ENCODE measurements at places on chromosomes 16 and 17.

- DNase-seq = no peak
These were observed 583.6 kb upstream of the CDH5 start for GRCh38 chr16:65782611-65783600.

DNA sequence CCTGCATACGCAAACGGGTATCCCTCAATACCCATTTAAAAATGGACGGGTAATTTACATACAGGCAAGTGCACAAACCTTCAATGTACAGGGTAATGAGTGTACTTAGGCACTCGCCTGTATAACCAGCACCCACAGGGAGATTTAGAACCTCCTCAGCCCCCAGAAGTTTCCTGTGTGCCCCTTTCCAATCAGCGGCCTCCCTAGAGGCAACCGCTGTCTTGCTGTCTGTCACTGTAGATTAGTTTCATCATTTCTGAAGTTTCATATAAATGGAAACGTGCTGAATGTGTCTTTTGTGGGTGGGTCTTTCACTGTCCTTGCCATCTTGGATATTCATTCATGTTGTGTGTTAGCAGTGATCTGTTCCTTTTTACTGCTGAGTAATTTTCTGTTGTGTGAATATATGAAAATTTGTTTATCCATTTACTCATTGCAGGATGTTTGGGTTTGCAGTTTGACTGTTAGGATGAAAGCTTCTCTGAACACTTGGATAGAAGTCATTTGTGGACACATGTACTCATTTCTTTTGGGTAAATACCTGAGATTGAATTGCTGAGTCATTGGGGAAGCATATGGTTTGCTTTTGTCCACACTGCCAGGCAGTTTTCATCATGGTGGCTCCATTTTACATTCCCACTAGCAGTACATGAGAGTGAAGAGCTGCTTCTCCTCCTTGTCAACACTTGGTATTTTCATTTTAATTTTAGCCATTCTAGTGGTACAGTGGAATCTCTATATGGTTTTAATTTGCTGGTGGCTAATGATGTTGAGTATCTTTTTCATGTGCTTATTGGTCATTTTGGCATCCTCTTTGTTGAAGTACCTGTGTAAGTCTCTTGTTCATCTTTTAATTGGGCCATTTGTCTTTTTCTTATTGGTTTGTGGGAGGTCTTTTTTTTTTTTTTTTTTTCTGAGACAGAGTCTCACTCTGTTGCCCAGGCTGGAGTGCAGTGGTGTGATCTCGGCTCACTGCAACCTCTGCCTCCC, 2.1 kb upstream of the ADCY7 start:
- no peak for DNase-seq

- no peak for DNase-seq
These were observed 107.3 kb upstream of the CDH5 start for GRCh38 chr16:66258916-66259845.

DNA sequence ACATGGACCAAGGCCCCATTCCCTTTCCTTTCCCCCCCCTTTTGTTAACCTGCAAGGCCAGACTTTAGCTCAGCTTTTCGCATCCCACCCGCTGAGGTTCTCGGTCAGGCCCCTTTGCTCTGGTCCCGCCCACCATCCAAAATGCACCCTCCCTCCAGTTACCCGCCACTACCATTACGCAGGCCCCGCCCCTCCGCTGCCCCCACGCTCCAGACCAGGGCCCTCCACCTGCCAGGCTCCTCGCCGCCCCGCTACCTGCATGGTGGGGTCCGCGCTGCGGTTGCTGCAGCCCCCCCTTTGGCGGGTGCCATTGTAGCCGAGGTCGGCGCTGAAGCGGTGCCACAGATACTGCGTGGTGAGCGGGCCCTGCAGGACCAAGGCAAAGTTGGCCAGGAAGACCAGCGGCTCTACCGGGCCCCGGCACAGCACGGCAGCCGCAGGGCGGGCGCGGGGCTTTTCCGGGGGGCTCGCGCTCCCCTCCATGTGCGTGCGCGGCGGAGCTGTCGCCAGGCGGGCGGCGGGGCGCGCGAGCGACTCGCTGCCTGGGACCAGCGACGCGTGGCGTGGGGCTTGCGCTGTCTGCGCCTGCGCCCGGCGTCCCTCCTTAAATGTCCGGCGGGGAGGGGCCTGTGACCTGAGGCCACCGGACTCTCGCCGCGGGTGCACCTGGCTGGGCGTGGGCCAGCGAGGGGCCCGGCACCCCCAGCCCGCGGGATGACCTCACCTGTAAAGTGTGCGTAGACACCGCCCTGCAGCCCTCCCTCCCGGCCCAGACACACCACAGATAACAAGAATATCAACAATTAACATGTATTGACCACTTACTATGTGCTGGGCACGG, at the start of gene SLC46A1:
Gene SLC46A1, minus strand, starts transcription at position 581 of the 841 bp plus-strand sequence. Its CDS starts 98 bp downstream, at position 483.
- DNase-seq = peak; percentile 35

- DNase-seq = peak; percentile 63
These were observed 6.1 kb downstream of the SSTR5 start for GRCh38 chr16:1078579-1079021.

DNA sequence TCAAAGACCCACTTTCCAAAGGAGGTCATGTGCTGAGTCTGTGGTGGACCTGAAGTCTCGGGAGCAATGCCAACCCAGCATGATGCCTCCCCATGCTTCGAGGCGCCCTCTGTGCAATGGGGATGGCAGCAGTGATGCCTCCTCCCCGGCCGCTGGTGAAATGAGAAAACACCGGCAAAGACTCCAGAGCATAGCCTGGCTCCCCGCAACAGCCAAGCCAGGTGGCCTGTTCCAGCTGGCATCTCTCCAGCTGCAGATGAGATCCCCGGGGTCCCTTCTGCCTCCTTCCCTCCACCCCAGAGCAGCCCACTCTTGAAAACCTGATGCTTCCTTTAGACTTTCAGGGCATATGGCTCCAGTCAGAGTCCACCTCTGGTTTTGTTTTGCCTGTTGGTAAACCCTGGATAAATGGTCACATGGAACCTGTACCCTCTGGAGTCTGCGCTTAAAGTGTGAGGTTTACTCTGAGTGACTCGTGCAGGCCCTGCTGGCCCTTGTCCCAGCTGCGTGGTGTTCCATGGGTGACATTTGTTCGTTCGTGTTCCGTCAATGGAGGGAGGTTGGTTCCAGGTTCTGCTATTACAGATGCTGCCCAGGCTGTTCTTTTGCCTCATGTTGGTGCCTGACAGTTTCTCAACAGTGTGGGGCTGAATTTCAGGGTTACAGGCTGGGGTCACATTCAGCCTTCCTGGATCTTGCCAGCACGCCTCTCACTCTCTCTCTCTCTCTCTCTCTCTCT, 181.8 kb upstream of the CIBAR2 start:
- DNase-seq = no peak

- no peak for DNase-seq
These were observed 4.9 kb downstream of the CDK10 start for GRCh38 chr16:89691231-89691985.

- DNase-seq = no peak
These were observed 9.1 kb downstream of the SLC16A3 start for GRCh38 chr17:82237746-82238471.

- DNase-seq = no peak
These were observed 26.0 kb downstream of the NECAB2 start for GRCh38 chr16:83994087-83994486.

- DNase-seq = no peak
These were observed 70.9 kb upstream of the ATP2A3 start for GRCh38 chr17:4035081-4035680.

DNA sequence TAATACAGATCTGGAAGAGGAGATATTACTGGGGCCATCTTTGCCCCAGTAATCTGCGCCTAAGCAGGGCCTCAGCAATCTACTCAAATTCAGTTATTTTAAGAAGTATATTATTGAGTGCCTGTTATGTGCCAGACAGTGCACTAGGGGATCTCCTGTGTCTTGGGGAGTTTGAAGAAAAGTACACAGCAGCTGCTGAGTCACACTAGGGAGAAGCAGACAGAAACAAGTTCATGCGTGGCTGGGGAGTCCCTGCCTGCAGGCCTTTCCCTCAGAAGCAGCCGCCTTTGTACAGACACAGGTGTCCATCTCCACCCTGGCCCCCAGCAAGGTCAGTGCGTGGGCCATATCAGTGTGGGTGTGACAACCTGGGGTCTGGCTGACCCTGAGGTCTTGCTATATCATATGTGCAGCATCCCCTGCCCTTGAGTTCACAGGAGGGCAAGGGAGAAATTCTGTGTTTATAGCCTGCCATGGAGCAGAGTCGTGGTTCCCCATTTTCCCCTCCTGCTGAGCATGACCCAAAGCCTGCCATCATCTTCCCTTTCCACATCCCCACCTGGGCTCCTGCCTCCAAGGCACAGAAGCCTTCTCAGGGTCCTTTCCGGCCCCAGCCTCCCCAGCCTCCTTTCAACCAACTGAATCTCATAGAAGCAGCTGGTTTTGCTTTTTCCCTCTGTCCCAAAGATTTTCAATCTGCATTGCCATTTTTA, 229.9 kb upstream of the SDK2 start:
- no peak for DNase-seq

- no peak for DNase-seq
These were observed at the start of gene CES4A for GRCh38 chr16:66988197-66988788. Gene CES4A (plus strand): TSS chr16:66988589. CDS start chr16:66988773, 184 bp downstream.

GRCh38 chr16:49456763-49457162, 83.2 kb downstream of the C16orf78 start:
- DNase-seq = no peak

GRCh38 chr17:49971848-49972485, 3.0 kb downstream of the DLX4 start:
- no peak for DNase-seq

GRCh38 chr16:4498546-4499195, 22.5 kb downstream of the HMOX2 start:
- DNase-seq = no peak

GRCh38 chr16:9016824-9017223, 53.1 kb upstream of the USP7 start:
- no peak for DNase-seq

DNA sequence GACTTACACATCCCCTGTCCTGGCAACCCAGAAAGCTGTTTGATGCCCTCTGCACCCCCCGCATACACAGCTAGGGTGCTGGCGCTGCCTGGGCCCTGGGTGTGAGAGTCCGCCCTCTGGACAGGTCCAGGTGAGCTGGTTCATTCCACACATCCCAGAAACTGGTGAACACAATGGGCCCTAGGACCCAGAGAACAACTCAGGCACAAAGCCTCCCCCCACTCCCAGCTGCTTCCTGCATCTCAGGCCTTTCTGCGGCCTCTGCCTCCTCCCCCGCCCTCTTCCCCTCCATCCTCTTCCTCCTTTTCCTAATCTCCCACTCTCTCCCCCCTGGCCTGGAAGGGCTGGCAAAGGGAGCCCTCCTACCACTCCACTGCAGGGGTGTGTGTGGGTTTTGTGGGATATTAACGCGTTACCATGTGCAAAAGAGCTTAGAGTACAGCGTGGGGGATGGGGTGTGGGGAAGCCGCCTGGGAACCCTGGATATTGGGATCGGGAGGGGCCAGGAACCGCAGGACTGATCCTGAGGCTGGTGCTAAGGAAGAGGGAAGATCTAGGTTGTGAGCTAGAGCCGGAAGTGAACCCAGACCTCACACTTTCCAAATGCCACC, 1.6 kb upstream of the PPP1R9B start:
- DNase-seq = peak; percentile 29

DNA sequence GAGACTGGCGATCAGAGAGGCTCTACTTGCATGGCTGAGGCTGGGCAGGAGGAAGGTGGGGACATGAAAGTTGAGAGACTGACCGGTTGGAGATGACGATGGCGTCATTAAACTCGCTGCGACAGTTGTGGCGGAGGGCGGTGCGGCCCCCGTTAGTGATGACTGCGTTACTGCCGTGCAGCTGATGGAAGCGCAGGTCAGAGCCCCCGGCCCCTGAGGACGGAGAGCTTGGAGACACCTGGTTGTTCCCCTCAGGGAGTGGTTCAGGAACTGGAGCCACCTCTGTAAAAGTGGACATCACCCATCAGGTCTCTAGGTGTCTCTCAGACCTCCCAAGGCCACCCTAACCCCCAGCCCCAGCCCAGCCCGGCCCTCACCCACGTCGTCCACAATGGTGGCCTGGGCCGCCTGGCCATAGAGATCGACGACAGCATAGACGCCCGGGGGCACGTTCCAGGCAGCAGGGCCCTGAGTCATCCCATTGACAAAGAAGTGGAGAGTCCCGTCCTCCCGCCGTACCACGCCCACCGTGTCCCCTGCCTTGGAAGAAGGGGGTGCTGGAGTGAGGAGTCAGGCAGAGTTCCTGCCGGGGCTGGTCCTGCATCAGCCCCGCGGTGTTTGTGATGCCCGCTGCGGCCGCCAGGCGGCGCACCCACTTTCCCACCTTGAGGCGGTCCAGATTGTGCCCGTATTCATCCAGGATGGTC, 5.3 kb downstream of the NEURL4 start:
- DNase-seq = no peak

GRCh38 chr17:57259306-57259705, 3.0 kb downstream of the MSI2 start:
- DNase-seq = no peak

DNA sequence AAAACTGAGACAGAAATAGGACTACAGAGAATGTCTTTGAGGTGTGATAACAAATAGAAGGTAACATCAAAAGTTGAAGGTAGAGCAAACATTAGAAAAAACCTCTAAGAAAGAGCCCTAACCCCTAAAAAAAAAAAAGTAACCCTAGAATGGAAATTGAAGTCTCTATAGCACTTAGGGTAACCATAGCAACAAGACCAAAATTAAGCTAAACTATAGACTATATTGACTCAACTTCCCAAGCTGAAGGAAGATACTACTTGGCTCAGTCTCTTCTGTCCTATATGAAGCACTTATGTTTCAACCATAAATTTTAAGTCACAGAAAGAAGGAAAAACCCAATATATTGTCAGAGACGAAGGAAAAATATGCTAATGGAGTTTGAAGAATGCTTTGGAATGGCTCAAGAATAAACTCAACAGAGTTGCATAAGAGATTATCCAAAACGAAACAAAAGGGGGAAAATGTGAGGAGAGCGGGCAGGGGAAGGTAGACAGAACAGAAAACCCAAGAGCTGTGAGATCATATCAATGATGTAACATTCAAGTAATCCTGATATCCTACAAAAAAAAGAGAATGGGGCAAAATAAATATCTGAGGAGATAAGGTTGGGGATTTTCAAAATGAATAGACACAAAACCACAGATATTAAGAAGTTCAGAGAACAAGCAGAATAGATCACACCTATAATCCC, 88.4 kb downstream of the USP32 start:
- no peak for DNase-seq

- DNase-seq = no peak
These were observed at the start of gene SCIMP for GRCh38 chr17:5234645-5235576. Gene SCIMP (minus strand): TSS chr17:5234860. CDS start chr17:5234755, 105 bp downstream.

DNA sequence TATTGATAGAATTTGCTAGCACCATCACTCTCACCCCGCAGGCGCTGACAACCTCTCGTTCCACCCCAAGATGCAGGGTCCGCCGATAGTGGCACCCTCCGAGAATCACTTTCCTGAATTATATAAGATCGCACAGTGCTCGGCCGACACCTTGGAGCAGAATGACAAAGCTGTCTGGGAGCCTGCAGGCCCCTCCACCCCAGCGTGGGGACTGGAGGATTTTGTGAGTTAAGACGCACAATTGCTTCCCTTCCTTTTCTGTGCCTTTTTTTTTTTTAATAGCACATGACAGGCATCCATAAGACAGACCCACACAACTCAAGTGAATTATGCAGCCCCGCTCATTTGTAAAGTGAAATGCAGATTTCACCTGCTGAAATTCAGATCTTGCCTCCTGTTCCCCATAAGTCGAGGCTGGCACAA, 155.3 kb downstream of the C16orf78 start:
- no peak for DNase-seq

Data from NCI-H1417 treated with DMSO at 0.1 percent for 48 hours (cell line).